ENCODE measurements at places on chromosomes 7 and 10. TPM values are rescaled to one million over a fixed set of nuclear protein-coding genes. Genes with fewer than 3 reads are reported as not detected.

- H3K36me3 ChIP-seq, result no peaks in the 10 kb centered on the region
- DNase-seq, result no peak
- no peak overlapping the region for H3K27ac ChIP-seq
- no peaks in the 10 kb centered on the region for H3K27me3 ChIP-seq
Observed at GRCh38 chr7:37826825-37827224, 21.6 kb upstream of the NME8 start.

GRCh38 chr10:83078160-83078559, 1061.1 kb upstream of the GHITM start:
- H3K4me3 ChIP-seq, result no peak overlapping the region
- DNase-seq, result no peak
- H3K27ac ChIP-seq, result no peak overlapping the region
- H3K36me3 ChIP-seq, result no peaks in the 10 kb centered on the region

GRCh38 chr10:71810048-71810750, 36.9 kb upstream of the VSIR start:
- DNase-seq, result no peak
- H3K4me1 ChIP-seq, result no peaks in the 10 kb centered on the region
- H3K27ac ChIP-seq, result no peak overlapping the region
- no peaks in the 10 kb centered on the region for H3K27me3 ChIP-seq
- H3K4me3 ChIP-seq, result no peak overlapping the region

DNA sequence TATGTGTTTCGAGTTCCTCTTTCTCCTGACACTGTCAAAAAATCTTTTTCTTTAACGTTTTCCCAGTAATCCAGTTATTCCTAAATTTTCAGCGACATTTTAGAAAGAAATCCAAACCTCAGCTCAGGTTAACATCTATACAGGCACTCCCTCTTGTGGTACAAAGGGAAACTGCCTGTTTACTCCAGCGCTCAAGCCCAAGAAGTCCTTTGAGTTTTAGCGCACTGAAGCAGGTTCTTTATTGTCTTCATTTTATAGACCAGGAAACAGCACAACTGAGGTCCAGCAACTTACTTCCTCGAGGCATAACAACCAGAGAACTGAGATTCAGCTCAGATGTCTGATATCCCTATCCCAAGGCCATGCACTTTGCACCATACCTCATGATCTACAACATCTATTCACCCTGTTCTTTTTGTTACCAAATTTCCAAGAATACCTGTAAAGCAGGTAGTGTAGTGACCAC, 287.2 kb upstream of the MKLN1 start:
- H3K4me3 ChIP-seq, result no peak overlapping the region
- peak overlapping the region; percentile 10 for H3K27ac ChIP-seq
- DNase-seq, result peak; percentile 62
- no peaks in the 10 kb centered on the region for H3K36me3 ChIP-seq

DNA sequence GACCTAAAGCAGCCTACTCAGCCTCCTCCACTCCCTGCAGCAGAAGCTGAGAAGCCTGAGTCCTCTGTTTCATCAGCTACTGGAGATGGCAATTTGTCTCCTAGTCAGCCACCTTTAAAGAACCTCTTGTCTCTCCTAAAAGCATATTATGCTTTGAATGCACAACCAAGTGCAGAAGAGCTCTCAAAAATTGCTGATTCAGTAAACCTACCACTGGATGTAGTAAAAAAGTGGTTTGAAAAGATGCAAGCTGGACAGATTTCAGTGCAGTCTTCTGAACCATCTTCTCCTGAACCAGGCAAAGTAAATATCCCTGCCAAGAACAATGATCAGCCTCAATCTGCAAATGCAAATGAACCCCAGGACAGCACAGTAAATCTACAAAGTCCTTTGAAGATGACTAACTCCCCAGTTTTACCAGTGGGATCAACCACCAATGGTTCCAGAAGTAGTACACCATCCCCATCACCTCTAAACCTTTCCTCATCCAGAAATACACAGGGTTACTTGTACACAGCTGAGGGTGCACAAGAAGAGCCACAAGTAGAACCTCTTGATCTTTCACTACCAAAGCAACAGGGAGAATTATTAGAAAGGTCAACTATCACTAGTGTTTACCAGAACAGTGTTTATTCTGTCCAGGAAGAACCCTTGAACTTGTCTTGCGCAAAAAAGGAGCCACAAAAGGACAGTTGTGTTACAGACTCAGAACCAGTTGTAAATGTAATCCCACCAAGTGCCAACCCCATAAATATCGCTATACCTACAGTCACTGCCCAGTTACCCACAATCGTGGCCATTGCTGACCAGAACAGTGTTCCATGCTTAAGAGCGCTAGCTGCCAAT, 202.2 kb downstream of the ZEB1 start:
- DNase-seq, result no peak
- no peak overlapping the region for H3K27ac ChIP-seq
- no peak overlapping the region for H3K4me3 ChIP-seq
- no peaks in the 10 kb centered on the region for H3K27me3 ChIP-seq
- H3K4me1 ChIP-seq, result no peaks in the 10 kb centered on the region

- H3K4me1 ChIP-seq, result no peaks in the 10 kb centered on the region
- H3K4me3 ChIP-seq, result no peak overlapping the region
- H3K36me3 ChIP-seq, result no peaks in the 10 kb centered on the region
- no peaks in the 10 kb centered on the region for H3K27me3 ChIP-seq
- no peak overlapping the region for H3K27ac ChIP-seq
Observed at GRCh38 chr10:119003572-119004289, 25.8 kb upstream of the NANOS1 start.

- H3K27ac ChIP-seq, result no peak overlapping the region
- DNase-seq, result no peak
- H3K36me3 ChIP-seq, result no peaks in the 10 kb centered on the region
- no peak overlapping the region for H3K4me3 ChIP-seq
- H3K4me1 ChIP-seq, result no peaks in the 10 kb centered on the region
Observed at GRCh38 chr10:13521026-13521425, 7.8 kb downstream of the BEND7 start.

GRCh38 chr10:21315645-21316220, 209.7 kb downstream of the SKIDA1 start:
- H3K4me1 ChIP-seq, result no peaks in the 10 kb centered on the region
- H3K27ac ChIP-seq, result no peak overlapping the region
- no peaks in the 10 kb centered on the region for H3K36me3 ChIP-seq
- no peak for DNase-seq
- H3K27me3 ChIP-seq, result no peaks in the 10 kb centered on the region

DNA sequence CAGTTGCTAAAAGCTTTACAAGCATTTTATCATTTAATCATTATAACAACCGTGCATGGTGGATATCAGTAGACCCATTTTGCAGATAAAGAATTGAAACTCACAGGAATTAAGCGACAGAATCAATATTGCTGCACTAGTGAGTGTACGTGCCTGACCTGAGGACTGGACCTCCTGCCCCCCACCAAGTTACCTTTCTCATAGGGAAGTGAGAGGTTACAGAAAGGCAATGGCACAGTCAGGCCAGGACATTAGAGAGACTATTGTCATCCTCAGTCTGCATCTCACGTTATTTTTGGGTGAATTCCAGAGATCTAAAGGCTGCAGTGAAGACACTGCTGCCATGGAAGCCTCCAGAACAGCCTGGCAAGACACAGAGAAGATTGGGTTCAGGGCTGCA, 80.9 kb downstream of the WDFY4 start:
- no peaks in the 10 kb centered on the region for H3K27me3 ChIP-seq
- H3K27ac ChIP-seq, result no peak overlapping the region
- no peaks in the 10 kb centered on the region for H3K4me1 ChIP-seq
- no peaks in the 10 kb centered on the region for H3K36me3 ChIP-seq
- H3K4me3 ChIP-seq, result no peak overlapping the region

- no peaks in the 10 kb centered on the region for H3K4me1 ChIP-seq
- peak; percentile 51 for DNase-seq
- no peaks in the 10 kb centered on the region for H3K27me3 ChIP-seq
- H3K36me3 ChIP-seq, result no peaks in the 10 kb centered on the region
Observed at GRCh38 chr10:88553116-88553752, 29.9 kb downstream of the RNLS start.

- peak; percentile 56 for DNase-seq
- H3K36me3 ChIP-seq, result peaks cover 64% of the 10 kb centered on the region
- peaks cover 13% of the 10 kb centered on the region for H3K4me1 ChIP-seq
- H3K27ac ChIP-seq, result no peak overlapping the region
Observed at GRCh38 chr7:143305423-143306070, 10.4 kb upstream of the CLCN1 start.

DNA sequence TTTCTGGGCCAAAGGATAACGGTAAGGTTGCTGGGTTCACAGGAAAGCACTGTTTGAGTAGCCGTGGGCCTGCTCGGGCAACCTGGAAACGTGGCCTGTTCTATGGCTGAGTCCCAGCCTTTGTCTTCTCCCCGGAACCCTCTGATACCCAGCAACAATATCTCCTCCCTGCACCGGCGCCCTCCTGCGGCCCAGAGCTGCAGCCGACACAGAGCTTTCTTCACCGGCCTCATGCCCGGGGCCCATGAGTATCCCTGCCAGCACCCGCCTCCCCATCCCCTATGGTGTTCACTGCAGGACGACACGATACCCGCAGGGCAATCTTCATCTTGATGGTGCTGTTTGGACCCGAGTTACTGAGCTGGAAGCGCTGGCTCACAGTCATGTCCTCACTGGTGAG, 38.6 kb upstream of the NCAPG2 start:
- H3K27ac ChIP-seq, result no peak overlapping the region
- H3K4me1 ChIP-seq, result no peaks in the 10 kb centered on the region
- DNase-seq, result no peak
- H3K4me3 ChIP-seq, result no peak overlapping the region
- H3K27me3 ChIP-seq, result no peaks in the 10 kb centered on the region

DNA sequence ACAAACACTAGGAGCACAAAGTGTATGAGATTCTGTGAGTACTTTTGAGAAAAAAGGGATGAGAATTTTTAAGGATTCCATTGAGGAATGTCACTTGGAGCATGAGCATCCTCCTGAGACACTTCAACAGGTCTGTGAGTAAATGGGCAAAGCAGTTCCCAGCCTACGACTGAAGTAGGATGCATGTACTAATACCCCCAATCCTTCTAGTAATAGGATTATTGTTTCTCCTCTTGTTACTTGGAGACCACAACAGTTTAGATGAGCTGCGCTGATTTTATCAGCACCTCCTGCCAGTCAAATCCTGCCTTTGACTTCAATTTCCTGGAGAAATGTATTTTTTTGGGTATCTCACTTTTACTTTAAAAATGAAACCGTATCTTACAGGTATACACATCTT, 820 bp downstream of the BBS9 start:
- peaks cover 15% of the 10 kb centered on the region for H3K4me1 ChIP-seq
- DNase-seq, result peak; percentile 25
- no peaks in the 10 kb centered on the region for H3K36me3 ChIP-seq
- H3K27me3 ChIP-seq, result no peaks in the 10 kb centered on the region
- peak overlapping the region; percentile 81 for H3K4me3 ChIP-seq

- no peaks in the 10 kb centered on the region for H3K4me1 ChIP-seq
- no peak overlapping the region for H3K27ac ChIP-seq
- no peaks in the 10 kb centered on the region for H3K36me3 ChIP-seq
- H3K4me3 ChIP-seq, result no peak overlapping the region
- DNase-seq, result no peak
Observed at GRCh38 chr7:115634633-115635032, 395.9 kb downstream of the TFEC start.

GRCh38 chr7:124536156-124536762, 229.3 kb downstream of the GPR37 start:
- no peak for DNase-seq
- H3K27me3 ChIP-seq, result no peaks in the 10 kb centered on the region
- no peak overlapping the region for H3K27ac ChIP-seq
- no peak overlapping the region for H3K4me3 ChIP-seq
- H3K36me3 ChIP-seq, result no peaks in the 10 kb centered on the region

DNA sequence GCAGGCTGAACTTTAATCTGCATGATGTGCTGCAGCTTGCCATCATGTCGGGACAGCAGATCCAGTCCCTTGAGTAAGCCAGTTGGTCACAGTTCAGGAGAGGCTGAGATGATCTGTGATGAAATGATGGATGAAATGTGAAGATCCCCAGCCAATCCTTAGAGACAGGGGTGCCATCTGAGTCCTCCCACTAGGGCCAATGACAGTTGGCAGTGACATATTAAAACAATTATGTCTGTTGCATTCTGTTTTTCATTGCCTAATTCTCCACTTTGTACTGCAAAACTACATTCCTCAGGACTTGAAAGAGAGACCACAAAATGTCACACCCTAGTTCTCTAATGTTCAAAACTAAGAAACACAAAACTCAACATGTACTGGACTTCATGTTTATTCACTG, 66.3 kb upstream of the CAV2 start:
- no peaks in the 10 kb centered on the region for H3K36me3 ChIP-seq
- no peak overlapping the region for H3K4me3 ChIP-seq
- H3K27ac ChIP-seq, result no peak overlapping the region
- H3K27me3 ChIP-seq, result no peaks in the 10 kb centered on the region
- DNase-seq, result no peak
- no peaks in the 10 kb centered on the region for H3K4me1 ChIP-seq

DNA sequence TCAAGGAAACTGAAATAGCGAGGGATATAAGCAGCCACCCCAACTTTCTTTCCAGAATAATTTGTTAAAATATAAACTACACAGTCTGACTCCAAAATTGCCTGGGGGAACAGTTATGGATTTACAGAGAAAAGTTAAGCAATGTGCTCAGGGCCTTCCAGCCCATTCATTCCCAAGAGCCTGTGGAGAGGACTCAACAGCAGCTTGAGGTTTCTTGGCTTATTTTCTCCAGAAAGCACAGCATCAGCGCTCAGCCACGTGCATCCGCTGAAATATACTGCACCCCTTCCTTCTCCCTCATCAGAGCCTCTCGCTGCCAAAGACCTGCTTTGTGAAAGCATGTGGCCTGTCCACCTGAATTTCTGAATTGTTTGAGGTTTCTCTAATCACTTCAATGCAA, 375.2 kb upstream of the VWC2 start:
- DNase-seq, result no peak
- no peaks in the 10 kb centered on the region for H3K36me3 ChIP-seq
- no peaks in the 10 kb centered on the region for H3K27me3 ChIP-seq
- H3K27ac ChIP-seq, result no peak overlapping the region
- H3K4me3 ChIP-seq, result no peak overlapping the region
- H3K4me1 ChIP-seq, result no peaks in the 10 kb centered on the region

DNA sequence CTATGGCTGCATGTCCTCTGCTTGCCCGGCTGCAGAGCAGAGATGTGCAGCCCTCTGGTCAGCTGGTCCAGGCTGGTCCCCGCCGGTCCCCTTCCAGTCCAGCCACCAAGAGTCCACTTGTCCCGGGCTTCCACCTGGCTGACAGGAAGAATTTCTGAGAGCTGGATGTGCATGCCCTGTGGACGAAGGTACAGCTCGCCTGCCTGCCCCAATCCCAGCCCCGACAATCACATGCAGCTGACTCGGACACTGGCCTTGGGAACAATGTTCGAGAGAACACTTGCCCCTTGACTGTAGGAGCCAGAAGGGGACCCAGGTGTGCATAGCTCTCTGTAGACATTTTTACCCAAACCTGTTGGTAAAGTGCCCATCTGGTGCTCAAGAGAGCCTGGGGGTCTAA, 11.8 kb downstream of the AVPI1 start:
- no peaks in the 10 kb centered on the region for H3K36me3 ChIP-seq
- H3K4me3 ChIP-seq, result no peak overlapping the region
- no peaks in the 10 kb centered on the region for H3K4me1 ChIP-seq
- no peak overlapping the region for H3K27ac ChIP-seq

The PNLIPRP3 gene
- not detected for total RNA-seq

The MRM2 gene
- 17.4 TPM for total RNA-seq

The BLNK gene
- 0.19 TPM for total RNA-seq

The KCNMA1 gene
- not detected for total RNA-seq

The C7orf33 gene
- total RNA-seq, result not detected

The ZNHIT1 gene
- 46.0 TPM for total RNA-seq

The GHRHR gene
- not detected for total RNA-seq

The PKD2L1 gene
- not detected for total RNA-seq

The WEE2 gene
- total RNA-seq, result not detected

The CFTR gene
- not detected for total RNA-seq

The BAMBI gene
- 0.29 TPM for total RNA-seq

The OIT3 gene
- not detected for total RNA-seq

The FKBP9 gene
- not detected for total RNA-seq

The FERD3L gene
- total RNA-seq, result not detected

The GDI2 gene
- 137 TPM for total RNA-seq

All from CD4-positive, alpha-beta memory T cell (primary cell).